ENCODE measurements at places on chromosomes 6 and 20.
A peak's percentile ranks its signal among the peaks of the same experiment; 100 is the strongest.

DNA sequence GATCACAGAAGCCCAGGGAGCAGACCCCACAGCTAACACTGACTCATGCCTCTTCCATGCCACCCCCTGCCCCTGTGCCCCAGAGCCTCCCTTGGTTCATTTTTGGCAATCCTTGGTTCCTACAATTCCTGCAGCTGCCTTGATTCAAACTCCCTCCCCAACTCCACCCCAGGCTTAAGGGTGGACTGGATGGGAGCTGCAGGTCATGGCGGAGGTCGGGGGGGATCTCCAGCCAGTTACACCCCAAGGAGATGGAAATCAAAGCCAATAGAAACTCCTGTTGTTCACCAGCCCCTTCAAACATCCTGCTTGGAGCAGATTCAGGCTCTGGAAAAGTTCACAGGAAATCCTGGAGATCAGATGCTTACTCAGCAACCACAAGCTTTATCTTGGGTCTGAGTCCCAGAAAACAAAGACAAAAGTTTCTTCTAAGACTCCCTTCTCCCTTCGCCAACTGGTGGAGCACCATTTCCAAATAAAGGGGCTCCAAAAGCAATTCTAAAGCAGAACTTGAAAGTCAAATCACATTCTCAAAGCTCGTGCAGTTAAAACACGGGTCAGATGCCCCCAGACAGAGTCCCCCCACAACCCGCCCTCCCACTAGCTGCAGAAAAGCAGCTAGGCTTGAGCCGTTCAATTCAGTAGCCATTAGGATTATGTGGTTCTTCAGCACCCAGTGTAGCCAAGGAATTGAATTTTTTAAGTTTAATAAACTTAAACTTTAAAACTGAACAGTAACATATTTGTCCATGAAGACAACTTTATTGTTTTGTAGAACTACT lies 149.5 kb downstream of the ANKRD60 start:
- no peak for DNase-seq

DNA sequence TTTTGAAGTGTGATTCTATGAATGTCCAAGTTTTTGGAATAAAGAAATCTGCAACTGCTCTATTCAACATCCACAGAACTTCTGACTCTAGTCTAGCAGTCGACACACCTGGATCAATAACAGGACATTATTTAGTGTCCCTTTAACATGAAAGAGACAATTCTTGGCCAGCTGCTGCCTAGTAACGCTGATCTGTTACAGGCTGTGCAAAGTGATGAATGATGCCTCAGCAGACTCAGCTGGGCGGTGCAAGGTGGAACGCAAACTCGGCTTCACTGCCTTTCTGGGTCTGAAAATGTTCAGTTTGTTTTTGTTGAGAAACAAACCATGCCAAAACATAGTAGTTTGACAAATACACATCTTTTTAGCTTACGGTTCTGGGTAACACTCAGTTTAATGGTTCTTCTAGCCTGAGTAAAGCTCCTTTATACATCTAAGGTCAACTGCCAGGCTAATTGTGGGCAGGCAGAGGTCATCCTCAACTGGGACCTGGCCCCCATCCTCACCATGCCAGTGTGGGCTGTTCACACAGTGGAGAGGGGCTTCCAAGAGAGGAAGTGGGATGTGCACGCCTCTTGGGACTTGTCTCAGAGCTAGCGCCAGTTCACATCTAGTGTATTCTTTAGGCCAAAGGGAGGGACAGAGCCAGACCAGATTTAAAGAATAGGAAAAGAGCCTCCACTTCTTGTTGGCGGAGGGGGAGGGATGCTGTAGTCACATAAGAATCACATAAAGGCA lies 879.7 kb downstream of the QKI start:
- DNase-seq: no peak

- no peak for DNase-seq
Observed at GRCh38 chr6:160912411-160912810, 79.2 kb upstream of the MAP3K4 start.

- DNase-seq: no peak
Observed at GRCh38 chr6:69422020-69422419, 374.8 kb downstream of the LMBRD1 start.

DNA sequence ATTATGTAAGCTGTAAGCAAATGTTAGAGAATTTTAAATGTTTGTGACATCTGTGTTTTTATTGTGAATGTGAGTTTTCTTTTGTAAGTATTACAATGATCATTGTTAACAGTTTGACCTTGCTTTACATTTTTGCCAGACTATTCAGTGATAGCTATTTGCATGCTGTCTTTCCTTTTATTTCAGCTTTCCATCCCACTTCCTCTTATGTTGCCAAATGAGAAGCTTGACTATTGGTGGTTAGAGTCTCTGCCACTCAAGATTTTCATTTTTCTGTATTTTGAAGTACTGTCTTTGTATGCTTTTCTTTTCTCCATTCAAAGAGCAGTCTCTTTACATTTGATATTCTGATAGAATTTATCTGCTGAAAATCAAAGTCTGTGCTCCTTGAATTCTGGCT lies 104.1 kb downstream of the PRIM2 start:
- no peak for DNase-seq

DNA sequence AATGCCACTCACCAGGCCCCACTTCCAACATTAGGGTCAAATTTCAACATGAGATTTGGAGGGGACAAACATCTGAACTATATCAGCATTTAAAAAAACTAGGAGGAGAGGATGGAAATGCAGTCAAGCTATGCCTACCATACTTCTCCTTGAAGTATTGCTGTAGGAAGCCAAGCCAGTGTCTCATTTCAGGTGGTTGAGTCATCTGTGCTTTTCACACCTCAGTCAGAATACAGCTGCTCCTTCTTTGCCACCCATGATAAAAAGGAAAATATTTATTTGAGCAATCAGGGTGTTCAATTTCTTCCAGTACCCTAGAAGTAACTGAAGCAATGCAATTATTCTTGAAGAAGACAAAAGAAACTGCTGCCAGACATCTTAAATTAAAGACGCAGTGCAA lies 47.0 kb upstream of the EEF1E1 start:
- no peak for DNase-seq

GRCh38 chr6:20769631-20770030 lies 235.4 kb downstream of the CDKAL1 start:
- peak; percentile 9 for DNase-seq

- DNase-seq: peak; percentile 46
Observed at GRCh38 chr20:63282946-63283345, 10.0 kb upstream of the COL20A1 start.

DNA sequence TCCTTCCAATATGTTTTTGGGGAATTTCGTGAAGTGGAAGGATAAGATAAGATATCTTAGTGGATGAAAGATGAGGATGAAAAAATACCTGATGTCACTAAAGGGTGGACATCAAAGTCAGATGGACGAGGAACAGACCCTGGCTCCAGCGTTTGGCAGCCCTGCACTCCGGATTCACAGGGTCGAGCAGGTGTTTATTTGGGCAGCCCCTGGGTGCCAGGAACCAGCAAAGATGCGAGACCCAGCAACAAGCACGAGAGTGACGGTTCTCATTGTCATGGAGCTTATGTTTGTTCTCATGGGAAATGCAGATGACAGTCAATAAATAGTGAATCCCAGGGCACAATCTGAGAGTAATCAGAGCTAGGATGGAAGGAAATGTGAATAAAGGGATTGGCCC lies 131.1 kb downstream of the PHACTR3 start:
- no peak for DNase-seq

GRCh38 chr20:52094693-52095092 lies 96.9 kb downstream of the ZFP64 start:
- DNase-seq: no peak

DNA sequence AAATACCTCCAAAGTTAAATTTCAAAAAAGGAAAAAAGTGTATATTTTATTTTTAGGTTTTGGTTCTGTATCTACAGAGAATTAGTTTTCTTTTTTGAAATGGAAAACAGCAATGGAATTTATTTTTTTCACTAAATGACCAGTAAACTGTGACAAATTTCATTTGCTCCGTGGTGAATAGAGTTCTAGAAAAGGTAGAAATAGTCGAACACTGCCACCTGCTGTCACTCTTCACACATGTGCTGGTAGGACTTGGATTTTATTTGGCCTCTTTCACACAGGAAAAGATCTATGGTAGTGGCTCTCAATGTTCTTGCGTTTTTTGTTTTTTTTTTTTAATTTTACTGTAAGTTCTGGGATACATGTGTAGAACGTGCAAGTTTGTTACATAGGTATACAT lies 312.5 kb downstream of the EYA4 start:
- no peak for DNase-seq

DNA sequence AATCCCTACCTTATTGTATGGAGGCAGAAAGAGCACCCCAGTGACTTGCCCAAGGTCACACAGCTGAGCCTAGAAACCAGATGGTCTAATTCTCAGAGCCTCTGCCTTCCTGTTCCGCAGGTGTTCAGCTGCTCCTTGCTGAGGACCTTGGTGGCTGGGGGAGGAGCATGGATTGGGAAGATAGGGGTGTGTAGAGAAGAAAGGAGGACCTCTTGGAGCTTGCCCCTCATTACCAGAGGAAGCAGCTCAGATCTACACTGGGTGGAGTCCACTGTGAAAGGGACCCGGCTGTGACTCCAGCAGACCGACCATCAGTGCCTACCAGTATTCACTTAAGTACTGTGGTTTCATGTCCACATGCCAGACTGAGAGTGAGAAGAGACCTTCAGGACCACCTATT lies 15.2 kb downstream of the FOXP4 start:
- peak; percentile 50 for DNase-seq

GRCh38 chr6:132085731-132086130 lies 134.6 kb upstream of the CCN2 start:
- no peak for DNase-seq

GRCh38 chr6:35139924-35140638 lies 1.1 kb downstream of the TCP11 start:
- DNase-seq: peak; percentile 33

DNA sequence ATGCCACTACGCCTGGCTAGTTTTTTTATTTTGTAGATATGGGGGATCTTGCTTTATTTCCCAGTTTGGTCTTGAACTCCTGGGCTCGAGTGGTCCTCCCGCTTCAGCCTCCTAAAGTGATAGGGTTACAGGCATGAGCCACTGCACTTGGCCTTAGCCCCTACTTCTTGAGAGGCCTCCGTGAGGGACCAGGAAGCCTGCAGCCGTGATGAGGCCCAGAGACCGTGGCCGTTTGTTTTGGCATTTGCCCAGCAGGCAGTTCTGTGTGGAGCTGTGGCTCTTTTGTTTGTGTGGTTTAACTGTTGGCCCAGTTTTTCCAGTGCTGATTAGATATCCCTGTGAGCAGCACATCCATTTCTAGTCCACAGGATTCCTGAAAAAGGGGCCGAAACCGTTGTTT lies 39.8 kb downstream of the SRSF3 start:
- no peak for DNase-seq

DNA sequence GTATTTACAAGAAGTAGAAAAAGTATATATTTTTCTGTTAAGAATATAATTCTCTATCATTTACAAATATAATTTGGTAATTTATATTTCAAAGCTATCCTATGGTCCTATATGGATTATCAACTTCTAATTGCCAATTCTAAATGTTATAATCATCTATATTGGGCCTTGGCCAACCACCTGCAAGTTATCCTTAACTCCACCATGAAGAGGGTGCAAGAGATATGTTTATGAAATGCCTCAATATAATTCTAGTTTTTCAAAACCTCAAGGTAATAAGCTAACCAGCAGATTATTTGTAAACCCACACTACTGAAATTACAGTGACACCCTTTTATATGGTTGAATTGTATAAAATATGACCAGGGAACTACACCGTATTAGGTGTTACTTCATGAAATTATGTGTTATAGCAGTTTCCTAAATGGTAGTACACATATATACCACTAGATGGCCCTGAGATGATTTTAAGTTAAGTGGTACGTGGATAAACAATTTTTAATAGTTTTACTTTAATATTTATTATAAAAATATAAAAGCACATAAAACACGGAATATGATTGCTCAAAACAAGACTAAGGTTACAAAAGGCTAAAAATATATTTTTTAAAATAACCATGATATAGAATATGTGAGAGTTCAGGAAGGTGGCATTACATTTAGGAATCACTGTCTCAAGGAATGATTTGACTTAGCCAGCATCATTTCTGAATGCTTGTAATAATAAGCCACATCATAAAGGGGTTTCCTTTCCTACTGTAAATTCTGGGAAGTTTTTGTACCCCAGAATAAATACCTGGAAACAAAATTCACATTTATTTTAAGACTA lies 9.8 kb upstream of the PNISR start:
- DNase-seq: no peak

GRCh38 chr6:158611039-158611438 lies 33.5 kb downstream of the DYNLT1 start:
- DNase-seq: no peak

- no peak for DNase-seq
Observed at GRCh38 chr6:169064194-169064593, 189.5 kb downstream of the THBS2 start.

- no peak for DNase-seq
Observed at GRCh38 chr6:3385660-3386151, 71.1 kb downstream of the SLC22A23 start.

GRCh38 chr6:19369785-19370184 lies 467.4 kb upstream of the ID4 start:
- no peak for DNase-seq

DNA sequence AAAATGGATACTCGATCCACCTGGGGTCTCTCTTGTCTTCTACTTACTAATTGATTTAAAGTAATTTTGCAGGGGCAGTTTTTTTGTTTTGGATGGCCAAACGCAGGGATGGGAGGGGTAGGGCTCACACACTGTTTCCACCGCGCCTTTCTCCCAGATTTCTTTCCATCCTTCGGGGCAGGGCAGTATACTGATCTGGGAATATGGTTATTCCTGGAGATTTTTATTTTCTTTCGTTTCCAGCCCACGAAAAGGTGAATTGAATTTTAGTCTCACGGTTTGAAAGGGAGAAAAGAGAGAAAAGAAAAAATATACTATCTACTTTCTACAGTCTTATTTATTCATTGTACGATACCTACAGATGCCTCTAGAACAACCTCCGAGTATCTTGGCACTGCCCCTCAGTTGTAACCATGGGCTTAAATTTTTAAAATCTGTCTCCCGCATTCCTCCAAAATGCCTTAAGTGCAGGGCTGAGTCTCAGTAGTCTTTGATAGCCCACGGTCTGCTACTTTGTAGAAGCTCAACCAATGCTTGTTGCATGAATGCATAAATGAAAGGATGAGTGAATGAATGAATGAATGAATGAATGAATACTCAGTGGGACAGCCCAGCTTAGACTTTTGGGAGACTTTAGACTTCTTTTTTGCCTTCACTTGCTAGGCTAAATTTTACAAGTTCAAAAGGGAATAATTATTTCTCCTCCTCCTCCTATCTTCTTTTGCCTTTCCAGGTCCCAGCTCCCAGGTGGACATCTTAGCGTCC lies 18.1 kb upstream of the TRIM27 start:
- DNase-seq: peak; percentile 49

GRCh38 chr20:48460681-48461080 lies 367.1 kb downstream of the PREX1 start:
- no peak for DNase-seq

GRCh38 chr6:27837625-27838057 lies 74.6 kb downstream of the OR2B2 start:
- DNase-seq: no peak

DNA sequence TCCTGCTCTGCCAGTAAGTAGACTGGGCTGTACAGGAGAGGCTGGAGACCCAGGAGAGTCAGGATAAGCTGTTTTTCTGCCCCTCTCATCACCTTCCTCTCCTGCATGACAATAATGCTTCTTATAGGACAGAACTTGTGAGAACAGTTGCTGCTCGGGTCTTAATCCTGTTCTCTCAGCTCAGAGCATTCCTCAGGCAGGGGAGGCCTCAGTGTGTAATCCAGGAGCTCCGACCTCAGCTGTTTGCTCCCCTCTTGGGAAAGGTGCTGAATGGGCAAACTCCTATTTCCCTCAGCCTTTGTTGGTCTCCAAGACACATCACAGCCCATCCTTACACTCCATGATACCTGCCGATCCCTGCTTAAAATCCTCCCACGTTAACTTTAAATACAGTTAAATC lies 134.9 kb upstream of the LRFN2 start:
- DNase-seq: no peak

- no peak for DNase-seq
Observed at GRCh38 chr6:55174211-55175026, at the start of gene HCRTR2. HCRTR2 (plus strand) TSS chr6:55174515; CDS start chr6:55174588, 73 bp downstream.

Measured in CMK (cell line).